DMS79 (cell line): ENCODE measurements at places on chromosomes 1 and 21.
A peak's percentile ranks its signal among the peaks of the same experiment; 100 is the strongest.

DNA sequence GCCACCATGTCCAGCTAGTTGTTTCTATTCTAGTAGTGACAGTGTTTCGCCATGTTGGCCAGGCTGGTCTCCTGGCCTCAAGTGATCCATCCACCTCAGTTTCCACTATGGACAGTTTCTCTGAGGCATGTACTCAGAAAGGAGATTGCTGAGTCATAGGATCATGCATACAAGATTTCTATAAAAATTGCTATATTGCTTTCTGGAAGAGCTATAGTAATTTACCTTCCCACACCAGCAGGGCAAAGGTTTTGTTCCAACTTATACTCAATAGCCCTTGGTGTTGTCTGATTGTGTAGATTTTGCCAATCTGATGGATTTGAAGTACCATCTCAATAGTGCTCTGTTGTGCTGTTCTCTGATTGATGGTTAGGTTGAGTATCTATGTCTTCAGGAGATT lies 15.6 kb upstream of the ATP1A1 start:
- no peak for DNase-seq

GRCh38 chr1:25019337-25020172 lies 89.5 kb upstream of the RUNX3 start:
- no peak for DNase-seq

- DNase-seq = no peak
Measured at GRCh38 chr1:224502459-224503160, 68.0 kb upstream of the WDR26 start.

DNA sequence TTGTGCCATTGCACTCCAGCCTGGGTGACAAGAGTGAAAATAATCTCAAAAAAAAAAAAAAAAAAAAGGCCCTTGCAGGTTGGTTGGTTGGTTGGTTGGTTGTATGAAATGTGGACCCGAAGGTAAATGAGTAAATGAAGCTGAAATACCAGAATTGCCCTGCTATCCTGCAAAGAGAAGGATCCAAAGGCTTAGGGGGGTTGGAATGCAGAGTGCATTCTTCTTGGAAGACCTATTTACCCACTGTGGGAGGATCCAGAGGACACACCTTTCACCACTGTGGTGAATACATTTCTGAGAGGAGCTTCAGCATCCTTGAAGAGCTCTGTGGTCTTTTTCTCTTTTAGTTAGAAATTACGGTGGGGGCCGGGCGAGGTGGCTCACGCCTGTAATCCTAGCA lies 28.7 kb upstream of the EIF4G3 start:
- no peak for DNase-seq

- no peak for DNase-seq
Measured at GRCh38 chr1:177054542-177054941, 110.0 kb downstream of the ASTN1 start.

DNA sequence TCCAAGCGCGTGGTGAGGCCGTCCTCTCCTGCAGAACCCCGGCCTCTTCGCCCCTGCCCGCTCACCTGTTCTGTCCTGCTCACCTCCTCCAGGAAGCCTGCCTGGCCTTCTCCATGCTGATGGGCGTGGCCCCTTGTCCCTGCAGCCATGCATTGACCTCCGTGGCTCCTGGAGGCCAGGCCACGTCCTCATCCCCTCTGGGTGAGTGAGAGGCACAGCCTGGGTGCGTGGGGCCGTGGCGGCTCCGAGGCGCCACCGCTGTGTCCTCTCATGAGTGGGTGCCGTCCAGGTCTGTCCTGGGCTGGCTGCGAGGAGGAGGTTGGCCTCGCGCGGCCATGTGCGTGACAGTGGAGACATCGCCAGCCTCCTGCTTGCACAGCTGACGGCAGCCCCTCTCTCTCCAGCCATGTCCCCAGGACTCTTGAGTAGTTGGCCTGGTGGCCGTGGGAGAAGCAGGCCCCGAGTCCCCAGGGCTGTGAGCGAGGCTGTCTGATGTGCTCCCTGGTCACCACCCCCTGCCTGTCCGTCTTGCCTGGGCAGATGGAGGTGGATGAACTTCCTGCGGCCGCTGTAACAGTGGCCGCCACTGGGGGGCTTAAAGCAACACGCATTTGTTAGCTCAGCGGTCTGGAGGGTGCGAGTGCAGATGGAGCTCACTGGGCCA lies 58.1 kb downstream of the PRKCZ start:
- peak; percentile 4 for DNase-seq
